Left ventricle myocardium inferior (tissue), 1 donor: ENCODE measurements at places on chromosomes 2 and 18.

DNA sequence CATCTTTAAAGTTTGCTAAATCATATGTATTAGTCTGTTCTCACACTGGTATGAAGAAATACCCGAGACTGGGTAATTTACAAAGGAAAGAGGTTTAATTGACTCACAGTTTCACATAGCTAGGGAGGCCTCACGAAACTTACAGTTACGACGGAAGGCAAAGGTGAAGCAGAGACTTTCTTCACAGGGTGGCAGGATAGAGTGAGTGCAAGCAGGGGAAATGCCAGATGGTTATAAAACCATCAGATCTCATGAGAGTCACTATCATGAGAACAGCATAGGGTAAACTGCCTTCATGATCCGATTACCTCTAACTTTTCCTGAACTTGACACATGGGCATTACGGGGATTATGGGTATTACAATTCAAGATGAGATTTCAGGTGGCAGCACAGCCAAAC, 1075.2 kb upstream of the NRXN1 start:
- no peak for DNase-seq

- DNase-seq: no peak
Measured at GRCh38 chr2:196266855-196267254, 95.5 kb upstream of the STK17B start.

GRCh38 chr2:54038835-54039234, 68.0 kb upstream of the PSME4 start:
- DNase-seq: no peak

DNA sequence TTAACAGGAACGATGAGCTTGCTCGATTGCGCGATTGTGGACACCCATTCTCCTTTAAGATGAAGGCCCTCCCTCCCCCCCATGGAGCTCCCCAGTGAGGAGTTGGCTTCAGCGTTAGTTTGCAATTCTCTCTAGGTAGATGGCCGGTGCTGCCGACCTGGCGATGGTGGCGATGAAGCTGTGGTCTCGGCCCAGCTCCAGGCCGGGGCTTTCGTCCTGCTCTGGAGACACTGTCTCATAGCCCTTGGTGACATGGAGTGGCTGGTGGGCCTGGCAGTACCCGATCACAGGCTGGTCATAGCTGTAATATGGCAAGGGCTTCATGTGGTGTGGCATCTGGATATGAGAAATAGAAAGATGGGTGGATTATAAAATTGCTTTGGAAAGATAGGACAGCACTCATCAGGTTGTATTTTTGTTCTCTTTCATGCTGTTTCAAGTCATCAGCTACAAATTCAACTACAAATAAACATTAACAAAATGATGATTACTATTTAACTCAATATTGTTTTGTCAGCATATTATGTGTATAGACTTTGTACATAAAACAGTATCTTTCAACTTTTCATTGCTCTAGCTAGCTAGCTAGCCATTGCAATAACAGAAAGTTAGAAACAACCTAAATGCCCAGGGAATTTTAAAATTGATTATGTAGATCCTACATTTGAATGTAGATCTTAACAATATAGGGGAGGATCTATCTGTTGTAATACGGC, 773.4 kb downstream of the LRRTM4 start:
- no peak for DNase-seq

- DNase-seq: no peak
Measured at GRCh38 chr2:186603286-186603685, 13.4 kb downstream of the ITGAV start.
